ENCODE measurements at places on chromosomes 11 and 22.

GRCh38 chr11:123235117-123235655, 40.1 kb upstream of the CLMP start:
- DNase-seq, result peak; percentile 17

DNA sequence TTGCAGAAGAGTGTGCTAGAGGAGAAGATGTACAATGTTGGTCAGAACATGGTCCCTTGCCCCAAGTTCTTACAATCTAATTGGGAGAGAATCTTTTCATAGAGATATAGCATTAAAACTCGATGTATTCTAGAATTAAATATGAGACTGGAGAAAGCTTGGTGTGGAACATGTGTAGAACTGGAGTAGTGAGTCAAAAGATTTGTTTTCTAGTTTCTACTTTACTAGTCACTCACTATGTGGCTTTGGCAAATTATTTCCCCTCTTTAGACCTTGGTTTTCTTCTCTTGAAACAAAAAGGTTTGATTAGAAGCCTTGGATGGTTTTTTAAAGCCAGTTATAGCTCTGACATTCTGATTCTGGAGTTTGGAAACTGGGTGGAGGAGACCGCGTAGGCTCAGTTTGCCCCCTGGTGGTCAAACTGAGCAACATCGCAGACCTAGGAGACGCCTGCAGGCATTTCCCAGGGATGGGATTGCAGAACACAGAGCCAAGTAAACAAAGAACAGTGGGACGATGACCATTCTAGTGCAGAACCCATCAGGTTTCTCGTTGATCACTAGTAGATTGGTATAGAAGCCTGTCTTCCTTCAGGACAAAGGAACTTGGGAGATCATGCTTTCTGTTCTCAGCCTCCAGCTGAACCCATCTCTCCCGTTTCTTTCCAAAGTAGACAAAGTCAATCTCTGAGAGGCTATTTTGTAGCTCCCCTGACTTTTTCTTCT, 8.5 kb upstream of the CHRDL2 start:
- peak; percentile 27 for DNase-seq

GRCh38 chr11:124834526-124835180, 30.6 kb upstream of the ROBO3 start:
- no peak for DNase-seq

DNA sequence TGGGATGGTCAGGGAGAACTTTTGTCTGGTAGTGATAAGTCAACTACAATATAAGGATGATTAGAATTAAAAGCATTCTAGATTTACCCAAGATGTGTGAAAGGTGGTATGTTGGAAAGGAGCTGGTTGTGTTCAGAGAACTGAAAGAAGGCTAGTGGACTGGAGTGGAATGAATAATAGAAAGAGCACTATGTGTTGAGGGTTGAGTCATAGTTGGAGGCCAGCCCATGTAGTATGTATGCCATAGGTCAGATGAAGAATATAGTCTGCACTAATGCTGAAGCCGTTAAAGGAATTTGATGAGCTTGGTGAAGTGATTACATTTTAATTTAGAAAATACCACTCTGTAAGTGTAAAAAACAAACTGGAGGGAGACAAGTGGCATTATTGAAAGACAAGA, 514.1 kb downstream of the CNTN5 start:
- no peak for DNase-seq

- no peak for DNase-seq
Measured at GRCh38 chr11:65867284-65868071, 5.1 kb downstream of the EFEMP2 start.
